Activated CD4-positive, alpha-beta T cell treated with anti-CD3 and anti-CD28 coated beads, Interleukin-2, amount 50 U/mL, for 48 hours (primary cell): ENCODE measurements at places on chromosomes 12 and 14.

- DNase-seq: no peak
Observed at GRCh38 chr14:44107156-44107555, 399.9 kb downstream of the FSCB start.

- DNase-seq: no peak
Observed at GRCh38 chr14:73751157-73751691, 37.0 kb upstream of the PNMA1 start.

DNA sequence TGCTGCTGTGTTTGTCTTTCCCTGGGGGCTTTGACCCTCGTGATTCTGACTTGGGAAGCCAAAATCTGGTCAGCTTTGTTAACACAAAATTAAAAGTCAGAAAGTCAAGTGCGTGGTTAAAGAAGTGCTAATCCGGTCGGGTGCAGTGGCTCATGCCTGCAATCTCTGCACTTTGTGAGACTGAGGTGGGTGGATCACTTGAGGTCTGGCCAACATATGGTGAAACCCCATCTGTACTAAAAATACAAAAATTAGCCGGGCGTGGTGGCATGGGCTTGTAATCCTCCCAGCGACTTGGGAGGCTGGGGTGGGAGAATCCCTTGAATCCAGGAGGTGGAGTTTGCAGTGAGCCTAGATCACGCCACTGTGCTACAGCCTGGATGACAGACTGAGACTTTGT, 844.6 kb downstream of the VRK1 start:
- no peak for DNase-seq

DNA sequence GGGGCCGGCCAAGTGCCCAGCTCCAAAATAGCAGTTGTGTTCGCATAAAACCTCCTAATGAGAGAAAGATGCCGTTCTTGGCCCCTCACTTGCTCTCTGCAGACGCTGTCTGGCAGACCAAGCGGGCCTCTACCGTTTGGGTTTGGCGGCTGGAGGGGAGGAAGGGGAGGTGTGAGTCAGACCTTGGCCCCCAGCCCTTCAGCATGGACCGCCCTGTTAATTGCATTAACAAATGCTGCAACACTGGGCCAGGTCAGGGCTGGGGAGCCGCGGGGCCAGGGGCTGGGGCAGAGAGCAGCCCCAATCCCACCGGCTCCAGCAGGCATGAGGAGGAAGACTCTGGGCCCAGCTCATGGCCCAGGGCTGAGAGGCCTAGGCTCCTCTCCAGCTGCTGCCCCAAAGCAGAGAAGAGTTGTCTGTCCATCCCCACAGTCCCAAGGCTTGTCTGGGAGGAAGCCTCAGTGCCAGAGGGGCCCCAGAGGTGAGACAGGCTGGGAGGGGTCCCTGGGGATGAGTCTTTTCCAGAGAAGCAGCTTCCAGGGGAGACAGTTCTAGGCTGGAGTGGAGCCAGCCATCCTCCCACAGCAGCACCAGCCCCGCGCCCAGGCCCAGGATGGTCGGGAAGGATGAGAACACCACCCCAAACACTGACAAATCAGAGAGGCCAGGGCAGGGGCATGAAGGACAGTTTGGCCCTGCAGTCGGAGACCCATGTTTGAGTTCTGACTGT, 16.9 kb downstream of the LTBP2 start:
- no peak for DNase-seq

- no peak for DNase-seq
Observed at GRCh38 chr12:71183018-71183417, 25.2 kb upstream of the TSPAN8 start.

GRCh38 chr12:124841558-124841945, 22.1 kb downstream of the SCARB1 start:
- DNase-seq: no peak

DNA sequence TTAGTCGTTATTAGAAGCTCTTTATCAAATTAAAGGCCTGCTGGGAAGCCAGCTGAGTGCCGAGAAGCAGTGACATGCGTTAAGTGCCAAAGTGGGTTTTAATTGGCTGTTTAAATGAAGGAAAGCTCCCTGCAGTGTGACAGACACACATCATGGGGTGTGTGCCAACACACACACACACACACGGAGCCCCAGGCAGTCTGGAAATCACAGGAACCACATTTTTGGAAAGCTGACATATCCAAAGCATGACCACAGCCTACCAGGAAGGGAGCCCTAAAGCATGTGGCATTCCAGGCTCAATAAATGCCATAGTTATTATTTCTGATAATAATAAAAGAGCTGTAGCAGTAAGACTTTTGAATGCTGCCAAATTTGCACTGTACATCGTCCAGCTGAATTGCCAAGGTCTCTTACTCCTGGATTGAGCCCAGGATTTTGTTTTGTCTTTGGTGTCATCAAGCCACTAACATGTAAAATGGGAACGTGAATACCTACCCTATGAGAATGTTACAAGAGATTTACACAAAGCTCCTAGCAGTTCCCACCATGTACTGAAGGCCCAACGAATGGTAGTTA, 135.1 kb downstream of the TMEM30B start:
- DNase-seq: no peak
